Activated CD8-positive, alpha-beta memory T cell treated with anti-CD3 and anti-CD28 coated beads for 36 hours (primary cell): ENCODE measurements at places on chromosomes 1 and 21. TPM values are rescaled to one million over a fixed set of nuclear protein-coding genes. Genes with fewer than 3 reads are reported as not detected.

Gene EPHX1
- total RNA-seq = 2.4 TPM

Gene REG4
- 3.1 TPM for total RNA-seq

Gene KCNE2
- total RNA-seq = not detected

Gene CELF3
- total RNA-seq = not detected

Gene CRB1
- total RNA-seq = not detected
